Activated naive CD4-positive, alpha-beta T cell treated with Interleukin-2 at 50 U/mL for 16 hours (primary cell): ENCODE measurements at places on chromosomes 5 and 9.

DNA sequence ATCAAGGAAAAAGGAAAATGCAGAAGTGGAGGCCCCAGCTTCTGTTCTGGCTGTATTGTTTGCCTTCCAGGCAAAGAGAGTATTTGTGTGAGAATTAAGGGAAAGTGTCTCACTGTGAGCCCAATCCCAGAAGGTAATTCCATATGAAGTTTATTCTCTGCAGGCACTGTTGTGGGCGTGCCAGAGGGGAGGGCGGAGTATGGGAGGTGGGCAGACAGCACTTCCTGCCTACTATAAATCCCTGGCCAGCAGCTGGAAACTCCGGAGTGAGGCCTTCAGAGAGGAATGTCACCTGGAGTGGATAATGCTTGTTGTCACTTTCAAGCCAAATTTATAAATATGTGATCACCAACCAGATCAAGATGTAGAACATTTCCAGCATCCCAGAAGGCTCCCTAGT is 209.5 kb downstream of the ARHGAP26 start:
- DNase-seq: no peak

- DNase-seq: no peak
These were observed 75.2 kb upstream of the GALNT10 start for GRCh38 chr5:154115291-154115690.

GRCh38 chr5:57834829-57835608 is 352.4 kb upstream of the ACTBL2 start:
- DNase-seq: no peak

DNA sequence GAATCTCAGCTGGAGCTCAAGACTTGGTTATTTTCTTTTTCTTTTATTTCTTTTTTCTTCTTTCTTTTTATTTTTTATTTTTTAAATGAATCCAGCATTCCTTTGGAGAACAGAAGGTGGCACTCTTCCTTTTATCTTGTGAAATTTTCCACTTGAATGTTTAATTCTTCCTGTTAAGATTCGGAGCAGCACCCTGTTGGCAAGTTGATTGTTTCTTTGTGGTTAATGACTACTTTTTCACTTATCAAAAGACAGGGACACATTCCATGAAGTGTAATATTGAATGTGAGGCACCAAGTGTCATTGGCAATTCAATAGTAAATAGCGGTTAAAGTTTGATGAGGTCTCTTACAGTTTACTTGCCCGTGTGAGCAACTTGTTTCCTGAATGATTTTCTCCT is 240.5 kb upstream of the CHD1 start:
- no peak for DNase-seq

GRCh38 chr5:89309268-89309667 is 426.3 kb upstream of the MEF2C start:
- no peak for DNase-seq

GRCh38 chr9:113715086-113715485 is 161.0 kb upstream of the ZNF618 start:
- DNase-seq: no peak

DNA sequence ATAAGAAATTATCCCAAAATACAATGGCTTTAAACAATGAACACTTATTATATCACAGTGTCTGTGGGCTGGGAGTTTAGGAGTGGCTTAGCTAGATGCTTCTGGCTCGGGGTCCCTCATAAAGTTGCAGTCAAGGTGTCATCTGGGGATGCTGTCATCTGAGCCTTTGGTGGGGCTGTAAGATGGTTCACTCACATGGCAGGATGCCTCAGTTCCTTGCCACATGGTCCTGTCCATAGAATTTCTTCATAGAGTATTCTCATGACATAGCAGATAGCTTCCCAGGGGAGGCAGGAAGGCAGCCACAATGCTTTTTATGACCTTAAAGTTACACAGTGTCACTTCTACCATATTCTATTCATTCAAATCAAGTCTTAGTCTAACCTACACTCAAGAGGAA is 51.2 kb upstream of the HMHB1 start:
- DNase-seq: no peak

DNA sequence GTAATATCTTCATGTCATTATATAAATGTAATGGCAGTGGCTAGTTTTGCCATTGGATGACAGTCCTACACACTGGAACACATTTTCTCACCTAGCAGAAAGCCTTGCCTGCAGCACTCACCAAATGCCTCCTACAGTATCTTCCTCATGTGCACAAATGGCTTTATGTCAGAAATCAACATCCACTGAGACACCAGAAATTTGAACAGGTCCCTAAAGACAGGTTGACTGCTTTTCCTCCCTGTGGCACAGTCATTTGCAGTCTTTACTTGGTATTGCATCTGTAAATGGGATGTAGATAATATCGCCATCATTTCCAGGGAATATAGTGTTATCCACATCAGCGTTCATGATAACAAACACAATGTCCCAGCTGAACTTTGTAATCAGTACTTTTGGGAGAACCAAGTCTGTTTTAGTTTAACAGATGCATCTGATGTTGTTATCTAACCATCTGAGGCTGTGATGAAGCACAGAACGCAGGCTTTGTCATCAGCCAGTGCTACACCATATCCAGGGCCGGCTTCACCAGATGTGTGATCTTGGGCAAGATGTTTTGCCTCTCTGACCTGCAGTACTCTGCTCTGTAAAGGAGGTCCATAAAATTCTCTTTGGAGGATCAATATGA is 83.9 kb upstream of the TAS2R1 start:
- DNase-seq: no peak

DNA sequence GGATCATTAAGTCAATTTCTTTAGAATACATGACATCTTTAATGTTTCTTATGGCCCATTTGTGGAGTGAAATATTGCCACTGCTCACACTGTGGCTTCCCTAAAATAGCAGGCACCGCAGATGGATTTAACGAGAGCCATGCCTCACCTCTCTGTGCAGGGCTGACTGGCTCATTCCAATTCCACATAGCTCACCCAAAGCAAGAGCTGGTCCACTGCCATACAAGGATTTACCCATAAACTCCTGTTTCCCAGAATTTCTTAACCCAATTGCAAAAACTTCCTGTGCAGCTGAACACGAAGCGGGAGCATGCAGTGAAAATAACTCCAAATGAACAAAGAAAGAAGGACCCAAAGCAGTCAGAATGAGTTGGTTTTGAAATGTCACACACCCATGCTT is 159.5 kb downstream of the BAAT start:
- DNase-seq: no peak

- DNase-seq: no peak
These were observed 78.2 kb downstream of the ATP10B start for GRCh38 chr5:160773646-160774410.

- DNase-seq: no peak
These were observed 215.8 kb upstream of the DAB2 start for GRCh38 chr5:39640552-39640951.

GRCh38 chr5:134735243-134735642 is 3.1 kb upstream of the CAMLG start:
- no peak for DNase-seq

DNA sequence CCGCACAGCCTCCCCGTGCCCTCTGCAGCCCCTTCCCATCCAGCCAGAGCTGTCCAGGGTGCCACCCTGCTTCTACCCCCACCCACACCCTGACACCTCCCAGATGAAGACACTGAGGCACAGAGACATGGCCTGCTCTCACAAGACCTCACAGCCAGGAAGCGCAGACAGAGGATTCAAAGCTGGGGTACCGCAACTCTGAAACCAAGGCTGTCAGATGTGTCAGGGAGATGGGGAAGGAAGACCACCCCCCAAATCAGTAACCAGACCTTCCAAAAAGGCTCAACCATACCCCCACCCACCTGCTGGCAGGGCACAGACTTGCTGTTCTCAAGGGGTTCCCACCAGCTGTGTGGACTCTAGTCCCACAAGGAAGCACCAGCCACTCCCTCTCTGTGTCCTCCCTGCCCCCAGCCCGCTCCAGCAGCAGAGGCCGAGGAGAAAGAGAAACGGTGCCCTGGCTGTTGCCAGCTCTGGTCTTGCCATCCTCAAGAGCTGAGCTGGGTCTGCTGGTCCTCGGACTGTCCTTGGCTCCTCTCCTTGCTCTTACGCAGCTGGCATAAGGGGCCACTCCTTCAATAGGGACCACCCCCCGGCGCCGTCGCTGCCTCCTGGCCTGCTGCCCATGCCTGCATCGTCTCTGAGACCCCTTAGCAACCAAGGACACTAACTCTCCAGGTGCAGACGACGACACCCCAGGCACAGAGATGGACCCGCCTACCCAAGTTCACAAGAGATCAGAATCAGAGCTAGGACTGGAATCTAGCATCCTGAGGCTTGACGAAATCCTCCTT is 699 bp downstream of the AKNA start:
- DNase-seq: no peak

- no peak for DNase-seq
These were observed 142.4 kb downstream of the MAPKAP1 start for GRCh38 chr9:125564631-125565030.

DNA sequence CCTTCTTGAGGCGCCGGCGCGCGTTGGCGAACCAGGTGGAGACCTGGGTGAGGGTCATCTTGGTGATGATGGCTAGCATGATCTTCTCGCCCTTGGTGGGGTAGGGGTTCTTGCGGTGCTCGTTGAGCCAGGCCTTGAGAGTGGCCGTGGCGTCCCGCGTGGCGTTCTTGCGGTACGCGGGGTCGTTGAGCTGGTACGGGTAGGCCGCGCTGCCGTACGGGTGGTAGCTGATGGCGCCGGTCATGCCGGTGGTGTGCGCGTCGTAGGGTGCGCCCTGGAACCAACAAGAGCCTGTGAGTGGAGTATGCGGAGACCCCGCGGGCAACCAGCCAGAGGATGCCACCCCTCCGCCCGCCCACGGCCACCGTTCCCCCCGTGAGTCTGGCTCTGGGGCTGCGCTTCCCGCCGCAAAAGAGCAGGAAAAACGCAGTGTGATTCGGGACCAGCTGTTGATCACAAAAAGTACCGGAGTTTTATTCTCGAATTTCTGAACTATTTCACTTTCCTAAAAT is 1.9 kb downstream of the IRX2 start:
- DNase-seq: no peak

- no peak for DNase-seq
These were observed 10.6 kb upstream of the F2RL1 start for GRCh38 chr5:76808141-76808691.

- no peak for DNase-seq
These were observed 46.9 kb downstream of the ARL15 start for GRCh38 chr5:54263447-54263846.

DNA sequence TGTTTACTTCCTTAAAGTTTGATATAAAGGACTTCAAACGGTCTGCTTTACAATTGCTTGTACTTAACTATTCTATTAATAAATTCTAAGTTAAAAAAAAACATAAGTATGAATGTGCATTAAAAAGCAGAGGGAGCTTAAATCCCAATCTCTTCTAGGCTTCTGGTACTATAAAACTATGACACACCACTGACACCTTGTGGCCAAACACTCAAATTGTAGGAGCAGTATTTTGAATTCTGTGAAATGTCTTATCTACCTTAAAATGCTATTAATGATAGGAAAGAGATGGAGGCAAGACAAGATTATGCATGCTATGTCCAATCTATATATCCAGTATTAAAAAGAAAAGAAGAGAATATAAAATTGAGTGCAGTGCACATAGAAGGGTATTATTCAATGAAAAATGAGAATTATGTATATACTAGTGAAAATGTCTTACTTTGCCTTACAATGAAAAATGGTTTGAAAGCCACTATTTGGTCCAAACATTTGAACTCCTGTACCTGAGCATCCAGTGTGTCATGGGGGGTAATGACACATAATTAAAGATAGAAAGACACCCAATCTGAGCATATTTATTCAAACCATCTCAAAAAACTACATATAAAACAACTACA is 87.6 kb downstream of the ERP44 start:
- DNase-seq: no peak

DNA sequence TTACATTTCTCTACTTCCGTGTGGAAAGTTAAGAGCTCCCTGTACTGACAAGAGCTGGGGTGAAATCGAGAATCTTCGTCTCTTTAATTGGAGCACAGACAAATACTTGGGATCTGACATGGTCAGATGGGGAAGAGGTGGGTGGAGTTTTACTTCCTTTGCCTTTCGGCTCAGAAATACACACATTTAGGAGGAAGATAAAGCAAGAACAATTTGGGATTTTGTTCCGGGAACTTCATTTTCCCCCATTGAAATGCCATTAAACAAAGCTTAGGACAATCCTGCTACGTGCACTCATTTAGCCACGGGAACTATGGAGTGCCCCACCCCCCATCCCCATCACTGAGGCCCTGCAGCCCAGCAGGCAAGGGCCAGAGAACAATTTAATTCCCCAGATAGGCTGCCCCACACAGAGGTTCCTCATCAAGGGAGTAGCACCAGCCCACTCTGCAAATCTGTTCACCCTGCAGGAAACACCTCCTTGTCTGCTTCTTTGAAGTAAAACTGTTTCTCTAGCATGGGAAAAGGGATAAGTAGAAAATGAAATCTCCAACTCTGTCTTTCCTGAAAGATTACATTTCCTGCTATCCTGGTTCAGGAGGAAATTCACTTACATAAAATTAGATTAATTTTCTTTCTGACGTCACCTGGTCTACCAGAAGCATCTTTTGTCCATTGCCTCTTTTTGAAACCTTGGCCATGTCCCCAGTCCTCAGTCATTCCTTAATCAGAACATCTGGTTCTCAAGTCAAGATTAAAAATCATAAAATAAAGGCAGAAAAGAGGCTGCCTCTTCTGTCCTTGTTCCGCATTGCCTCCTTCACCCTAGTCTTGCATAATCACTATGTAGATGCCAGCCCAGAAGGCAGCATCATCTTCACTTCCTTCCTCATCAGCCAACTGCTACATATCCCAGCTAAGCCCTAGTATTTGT is 206.4 kb downstream of the ENC1 start:
- DNase-seq: no peak

GRCh38 chr9:99626426-99626825 is 195.3 kb upstream of the NR4A3 start:
- DNase-seq: no peak
